SK-N-SH (cell line): ENCODE measurements at places on chromosomes 1 and 21. TPM values are rescaled to one million over a fixed set of nuclear protein-coding genes. Genes with fewer than 3 reads are reported as not detected.

The CFAP107 gene
- not detected in 2 replicates for polyA plus RNA-seq

The PLXNA2 gene
- polyA plus RNA-seq = 7.3 and 8.5 TPM in 2 replicates

DNA sequence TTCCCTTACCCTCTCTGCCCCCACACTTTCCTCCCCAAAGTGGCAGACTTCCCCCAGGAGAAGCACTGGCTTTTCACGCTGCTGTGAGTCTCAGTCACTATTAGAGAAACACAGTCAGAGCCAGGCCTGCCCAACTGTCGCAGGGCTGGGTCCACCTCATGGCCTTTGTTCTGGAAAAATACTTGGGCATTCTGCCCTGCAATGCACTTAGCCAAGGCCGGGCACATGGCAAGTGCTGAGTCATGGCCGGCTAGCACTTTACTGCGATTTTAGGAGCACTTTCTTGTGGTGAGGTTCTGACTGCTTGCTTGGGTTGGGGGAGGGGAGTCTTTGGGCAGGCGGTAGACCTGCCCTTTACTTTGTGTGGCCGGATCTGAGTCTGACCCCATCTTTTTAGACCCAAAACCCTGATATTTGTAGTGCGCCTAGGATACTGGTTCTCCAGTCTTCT lies 7.7 kb downstream of the EPHX1 start:
- DNase-seq = no peak

The PLA2G2C gene
- polyA plus RNA-seq = not detected in 2 replicates

GRCh38 chr1:194342484-194343262 lies 1156.3 kb upstream of the B3GALT2 start:
- DNase-seq = no peak

The F5 gene
- under 0.01 TPM in 1 of 2 replicates, not detected in the other for polyA plus RNA-seq

GRCh38 chr1:244662599-244662998 lies 9.7 kb downstream of the DESI2 start:
- no peak for DNase-seq

DNA sequence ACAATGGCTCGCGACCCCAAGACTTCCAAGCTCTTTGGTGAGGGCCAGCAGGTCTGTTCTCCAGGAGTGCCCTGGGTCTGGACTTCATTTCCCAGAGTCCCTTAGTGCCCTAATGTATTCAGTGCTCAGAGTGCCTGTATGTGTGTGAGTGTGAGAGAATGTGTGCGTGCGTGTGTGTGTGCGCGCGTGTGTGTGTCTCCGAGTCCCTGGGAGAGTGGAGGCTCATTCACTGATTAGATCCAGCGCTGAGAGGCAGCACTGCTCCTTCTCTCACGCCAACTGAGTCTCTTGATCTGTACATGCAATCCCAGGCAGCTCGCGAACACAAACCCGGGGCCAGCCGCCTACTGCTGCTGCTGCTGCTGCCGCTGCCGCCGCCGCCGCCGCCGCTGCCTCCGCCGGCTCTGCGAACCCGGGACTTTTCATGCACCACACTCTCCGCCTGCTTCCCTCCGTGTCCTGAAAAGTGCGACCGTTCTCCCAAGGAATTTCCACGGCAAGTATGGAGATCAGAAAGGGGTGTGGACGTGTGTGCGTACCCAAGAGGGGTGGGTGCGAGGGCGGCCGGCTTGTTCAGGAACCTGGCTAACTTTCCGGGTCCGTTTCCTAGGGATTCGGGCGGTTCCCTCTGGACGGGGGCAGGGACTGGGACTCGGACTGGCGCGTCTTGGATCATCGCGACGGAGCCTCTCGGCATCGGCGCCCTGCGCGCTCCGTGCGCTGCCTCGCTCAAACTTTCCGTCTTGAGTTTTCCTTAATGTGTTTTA lies at the start of gene RNF220:
Gene RNF220 (plus strand): TSS at position 225 of the 767 bp plus-strand sequence.
- peak; percentile 74 for DNase-seq

The SH2D5 gene
- 6.1 and 6.5 TPM in 2 replicates for polyA plus RNA-seq

DNA sequence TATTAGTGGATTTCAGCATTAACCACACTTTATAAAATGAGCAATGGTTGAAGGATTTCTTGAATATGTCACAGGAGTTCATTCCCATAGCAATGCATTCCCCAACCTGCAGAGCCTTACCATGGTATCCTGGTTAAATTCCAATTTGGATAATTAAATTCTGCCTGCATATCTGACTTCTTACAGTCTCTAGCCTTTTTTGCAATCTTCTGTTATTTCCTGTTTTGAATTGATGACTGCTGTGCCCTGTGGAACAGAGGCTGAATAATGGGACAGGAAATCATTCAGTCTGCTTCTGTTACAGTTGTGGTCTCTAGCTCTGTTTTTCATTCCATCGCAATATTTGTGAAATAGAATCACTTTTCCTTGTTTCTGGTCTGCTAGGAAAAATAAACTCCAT lies 1823.9 kb downstream of the PLA2G4A start:
- peak; percentile 31 for DNase-seq

The ARHGEF19 gene
- 11.5 and 11.8 TPM in 2 replicates for polyA plus RNA-seq

GRCh38 chr1:82836973-82837680 lies 1036.4 kb downstream of the ADGRL2 start:
- DNase-seq = no peak

The RASAL2 gene
- polyA plus RNA-seq = 6.9 and 10.0 TPM in 2 replicates

The XCL2 gene
- not detected in 2 replicates for polyA plus RNA-seq

DNA sequence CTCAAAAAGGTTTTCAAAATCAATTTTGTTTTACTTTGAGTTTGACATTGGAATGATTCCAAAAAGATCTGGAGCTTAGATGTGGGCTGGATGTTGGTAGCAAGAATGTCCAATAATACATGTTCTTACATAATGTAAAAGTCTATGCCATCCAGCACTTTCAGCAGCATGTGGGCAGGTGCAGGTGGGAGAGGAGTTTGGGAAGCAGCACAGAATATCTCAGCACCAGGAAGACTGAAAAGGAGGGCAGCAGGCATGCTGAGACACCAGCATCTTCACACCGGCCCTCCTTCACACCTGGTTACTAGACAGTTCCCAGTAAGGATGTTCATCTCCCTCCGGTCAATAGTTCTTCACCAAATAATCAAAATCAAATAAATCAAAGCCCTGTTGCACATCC lies 166.6 kb downstream of the ZBTB18 start:
- no peak for DNase-seq

The HES5 gene
- 0.03 and 0.05 TPM in 2 replicates for polyA plus RNA-seq

DNA sequence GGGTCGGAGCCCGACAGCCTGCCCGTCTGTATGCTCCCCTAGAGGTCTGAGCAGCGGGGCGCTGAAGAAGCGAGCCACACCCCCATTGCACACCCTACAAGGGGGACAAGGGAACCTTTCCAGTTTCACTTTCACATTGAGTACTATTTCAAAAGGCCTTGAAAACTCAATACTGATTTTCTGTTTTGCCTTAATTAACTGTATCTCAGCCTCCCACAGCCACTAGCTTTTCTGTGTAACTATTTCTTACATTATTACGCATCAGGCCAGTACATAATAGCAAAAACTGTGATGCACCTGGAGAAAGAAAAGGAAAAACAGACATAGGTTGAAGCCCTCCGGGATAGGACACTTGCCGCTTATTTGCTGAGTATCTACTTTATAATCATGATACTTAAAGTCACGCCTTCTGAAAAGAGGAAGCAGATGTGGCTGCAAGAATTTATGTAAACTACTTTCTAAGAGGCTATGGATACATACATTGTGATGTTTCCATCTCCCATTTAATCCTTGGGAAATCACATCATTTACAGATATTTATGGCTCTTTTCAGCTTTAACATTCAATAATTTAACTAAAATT lies 1719.5 kb downstream of the MRPL39 start:
- no peak for DNase-seq

DNA sequence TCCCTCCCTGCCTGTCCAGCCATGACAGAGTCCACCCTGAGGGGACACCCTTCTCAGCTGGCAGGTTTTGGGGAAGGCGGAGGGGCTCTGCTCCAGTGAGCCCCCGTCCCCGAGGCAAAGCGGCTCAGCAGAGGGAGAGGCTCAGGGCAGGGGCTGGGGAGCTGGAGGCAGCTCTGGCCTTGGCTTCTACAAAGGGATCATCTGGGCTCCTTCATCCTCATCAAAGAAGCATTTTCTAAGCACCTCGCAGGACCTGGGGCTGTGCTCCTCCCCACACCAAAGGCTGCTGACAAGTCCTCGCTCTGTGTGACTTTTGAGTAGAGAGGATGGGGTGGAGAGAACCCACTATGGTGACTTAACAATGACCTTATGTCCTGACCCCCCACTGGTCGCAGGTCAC lies 21.0 kb upstream of the CLSTN1 start:
- DNase-seq = no peak

DNA sequence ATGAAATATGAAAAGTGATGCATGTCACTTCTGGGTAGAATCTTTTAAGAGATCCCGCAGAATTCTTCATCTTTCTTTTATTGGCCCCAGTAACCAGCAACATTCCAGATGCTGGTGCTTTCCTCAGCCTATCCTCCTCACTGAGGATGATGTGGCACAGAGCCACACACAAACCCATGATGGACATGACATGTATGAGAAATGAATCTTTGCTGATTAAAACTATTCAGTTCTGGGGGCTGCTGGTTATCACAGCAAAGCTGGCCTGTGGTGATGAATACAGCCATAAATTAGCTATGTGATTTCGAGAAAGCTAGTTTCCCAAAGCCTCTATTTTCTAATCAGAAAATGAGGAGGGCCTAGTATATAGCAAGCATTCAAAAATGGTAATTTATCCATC lies 8.3 kb upstream of the ERICH3 start:
- no peak for DNase-seq

The CYP2J2 gene
- 1.1 and 1.2 TPM in 2 replicates for polyA plus RNA-seq

DNA sequence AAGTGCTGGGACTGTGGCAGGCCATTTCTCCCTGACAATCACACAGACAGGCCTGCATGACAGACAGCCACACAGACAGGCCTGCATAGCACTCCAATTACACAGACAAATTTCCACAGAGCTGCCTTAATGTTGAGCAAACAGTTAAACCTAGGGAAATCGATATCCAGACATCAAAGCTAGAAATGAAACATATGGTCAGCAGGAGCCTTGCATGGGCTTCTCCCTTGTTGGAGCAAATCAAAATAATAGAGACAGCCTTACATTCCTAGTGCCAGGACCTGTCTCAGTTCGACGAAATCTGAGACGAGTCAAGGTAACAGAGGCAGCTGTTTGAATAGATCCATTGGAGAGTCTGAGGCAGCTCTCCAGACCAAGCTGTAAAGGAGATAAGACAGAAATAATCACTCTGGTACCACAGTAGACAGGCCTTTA lies 42.4 kb downstream of the OLFML3 start:
- DNase-seq = no peak

DNA sequence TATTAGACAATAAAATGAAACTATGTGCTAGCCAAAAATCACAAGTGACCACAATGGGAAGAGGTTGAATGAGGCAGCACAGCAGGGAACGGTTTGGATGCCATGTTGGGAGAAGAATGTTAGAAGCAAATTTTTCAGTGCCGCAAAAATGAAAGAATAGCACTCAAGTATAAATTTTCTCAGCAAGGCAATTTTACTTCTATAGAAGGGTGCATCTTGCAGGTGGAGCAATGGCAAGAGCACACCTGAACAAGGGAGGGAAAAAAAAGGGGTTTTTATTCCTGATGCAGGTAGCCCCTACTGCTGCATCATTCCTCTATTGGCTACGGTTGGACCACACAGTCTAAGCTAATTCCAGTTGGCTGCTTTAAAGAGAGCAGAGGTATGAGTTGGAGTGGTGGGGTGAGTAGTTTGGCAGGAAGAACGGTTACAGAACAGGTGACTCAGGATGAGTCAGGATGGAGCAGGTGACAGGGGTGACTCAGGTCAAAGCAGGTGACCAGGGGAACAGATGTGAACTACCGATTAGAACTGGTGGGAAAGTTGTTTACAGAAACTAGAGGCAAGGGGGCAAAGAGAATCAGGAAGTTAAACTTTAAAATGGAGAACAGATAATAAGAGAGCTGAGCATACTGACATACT lies 301.1 kb upstream of the NRIP1 start:
- DNase-seq = no peak

The LRRC53 gene
- polyA plus RNA-seq = not detected in 2 replicates

The HNRNPCL2 gene
- polyA plus RNA-seq = not detected in 2 replicates

DNA sequence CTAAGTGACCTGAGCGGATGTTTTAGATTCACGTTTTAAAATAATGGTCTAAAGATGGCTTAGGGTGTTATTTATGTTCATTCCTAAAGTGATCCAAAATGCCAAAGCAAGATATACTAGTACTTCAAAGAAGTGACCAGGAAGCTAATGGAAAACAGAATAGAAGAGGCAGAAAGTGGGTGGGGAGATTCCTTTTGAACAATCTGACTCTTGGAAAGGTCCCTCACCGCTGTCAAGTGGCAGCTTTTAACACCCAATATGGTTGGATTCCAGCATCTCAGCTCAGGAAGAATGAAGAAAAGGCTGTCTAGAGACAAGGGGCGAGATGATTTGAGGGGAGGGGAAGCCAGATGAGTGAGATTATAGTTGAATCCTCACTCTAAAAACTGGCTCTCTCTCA lies 90.3 kb downstream of the SCMH1 start:
- DNase-seq = no peak

The MT1HL1 gene
- polyA plus RNA-seq = not detected in 2 replicates

DNA sequence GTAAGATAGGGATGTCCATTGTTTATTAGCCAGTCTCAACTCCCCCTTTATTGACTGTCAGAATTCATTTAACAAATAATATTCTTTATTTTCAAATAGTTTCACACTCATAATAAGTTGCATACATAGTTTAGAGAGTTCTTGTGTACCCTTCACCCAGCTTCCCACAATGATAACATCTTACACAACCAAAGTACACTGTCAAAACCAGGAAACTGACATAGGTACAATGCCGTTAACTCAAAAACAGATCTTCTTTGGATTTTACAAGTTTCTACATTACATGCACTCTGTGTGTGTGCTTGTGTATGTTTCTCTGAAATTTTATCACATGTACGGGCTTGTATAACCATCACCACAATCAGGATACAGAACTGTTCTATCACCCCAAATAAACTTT lies 64.4 kb upstream of the IFNLR1 start:
- no peak for DNase-seq

The TNNT2 gene
- polyA plus RNA-seq = 0.33 and 0.57 TPM in 2 replicates

The TMPRSS15 gene
- 0.03 TPM in 1 of 2 replicates, not detected in the other for polyA plus RNA-seq

DNA sequence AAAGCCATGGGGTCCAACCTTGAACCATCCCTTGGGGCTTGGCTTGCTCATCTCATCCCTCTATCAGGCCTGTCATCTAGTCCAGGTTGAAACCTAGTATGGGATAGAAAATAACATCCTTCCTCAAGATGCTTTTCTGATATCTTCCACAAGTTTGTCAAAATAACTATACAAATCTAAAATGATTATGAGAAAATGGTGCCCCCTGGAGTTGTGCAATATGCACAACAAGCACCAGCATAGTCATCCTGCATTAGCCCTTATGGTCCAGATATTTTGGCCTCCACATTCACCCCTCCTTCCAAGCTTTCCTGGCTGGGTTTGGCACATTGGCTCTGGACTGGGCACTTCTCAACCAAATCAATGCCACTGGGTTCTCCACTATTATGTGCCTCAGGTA lies 101.2 kb downstream of the TBX19 start:
- DNase-seq = no peak

GRCh38 chr1:216843409-216843808 lies 120.2 kb upstream of the ESRRG start:
- no peak for DNase-seq

The FCRL6 gene
- not detected in 2 replicates for polyA plus RNA-seq

GRCh38 chr1:118978914-118979701 lies 9.0 kb downstream of the TBX15 start:
- peak; percentile 20 for DNase-seq

GRCh38 chr21:14522736-14523135 lies 23.4 kb downstream of the SAMSN1 start:
- no peak for DNase-seq

- DNase-seq = no peak
Observed at GRCh38 chr1:41735631-41736260, 183.0 kb downstream of the HIVEP3 start.

- DNase-seq = no peak
Observed at GRCh38 chr21:40356644-40357043, 489.4 kb downstream of the PCP4 start.

The EFHD2 gene
- 45.1 and 59.8 TPM in 2 replicates for polyA plus RNA-seq

- DNase-seq = no peak
Observed at GRCh38 chr1:24459551-24460266, 42.9 kb upstream of the RCAN3 start.

The LCE1B gene
- not detected in 2 replicates for polyA plus RNA-seq

The MTF1 gene
- 5.0 and 7.4 TPM in 2 replicates for polyA plus RNA-seq
